Germinal center (tissue), 1 donor: ENCODE measurements at places on chromosomes 1 and 21.

DNA sequence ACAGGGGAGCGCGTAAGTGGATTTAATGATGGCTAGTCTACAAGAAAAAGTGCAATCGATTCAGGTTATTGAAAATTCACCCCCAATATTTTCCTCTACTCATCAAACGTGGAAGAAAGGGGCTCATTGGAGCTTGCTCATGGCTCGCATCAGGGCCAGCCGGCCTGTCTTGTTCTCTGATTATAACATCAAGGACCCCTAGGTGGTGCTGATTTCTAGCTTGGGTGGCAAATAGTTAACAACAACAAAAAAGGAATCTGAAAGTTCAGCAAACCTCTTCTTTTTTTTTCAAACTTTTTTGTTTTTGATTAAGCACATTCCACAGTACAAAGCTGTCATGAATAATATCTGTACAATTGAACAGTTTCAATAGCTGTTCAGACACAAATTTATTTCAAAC lies 35.8 kb upstream of the SOD1 start:
- peak; percentile 33 for DNase-seq

DNA sequence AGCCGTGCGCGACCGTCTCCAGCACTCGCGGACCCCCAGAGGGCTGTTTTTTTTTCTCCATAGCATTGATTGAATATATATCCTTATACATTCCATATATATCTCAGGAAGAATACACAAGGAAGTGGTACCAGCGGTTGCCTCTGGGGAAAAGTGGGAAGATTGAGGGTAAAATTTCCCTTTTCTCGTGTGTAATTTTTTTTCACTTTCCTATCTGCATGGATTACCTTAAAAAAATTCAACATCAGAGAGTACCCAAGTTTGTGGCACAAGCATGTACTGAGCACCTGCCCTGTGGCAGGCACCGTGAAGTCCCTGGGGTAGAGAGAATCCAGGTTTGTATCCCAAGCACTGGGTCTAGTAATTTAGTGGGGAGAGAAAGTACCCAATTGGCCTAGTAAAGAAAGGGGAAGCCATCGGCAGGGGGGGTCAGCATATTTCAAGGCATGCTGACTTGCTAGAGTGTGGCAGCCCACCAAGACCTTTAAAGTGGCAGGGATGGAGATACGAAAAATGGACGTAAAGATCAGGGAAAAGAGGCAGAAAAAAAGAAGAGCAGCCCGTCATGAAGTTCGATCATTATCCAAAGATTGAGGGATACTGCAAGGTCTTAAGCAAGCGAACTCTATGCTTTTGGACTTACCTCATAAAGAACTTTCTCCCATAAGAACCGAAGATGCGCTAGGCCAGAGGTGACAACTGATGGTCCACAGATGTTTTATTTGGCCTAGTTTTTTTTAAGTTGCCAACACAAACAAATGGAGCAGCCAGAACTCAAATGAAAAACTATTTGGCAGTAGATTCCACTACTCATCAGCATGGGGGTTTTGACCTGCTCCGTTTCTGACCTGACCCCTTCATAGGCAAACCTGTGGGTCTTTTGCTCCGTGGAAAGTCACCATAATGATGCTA lies 1.5 kb upstream of the HMGN1 start:
- DNase-seq = no peak

- no peak for DNase-seq
These were observed 24.4 kb upstream of the RGS5 start for GRCh38 chr1:163227126-163227525.

DNA sequence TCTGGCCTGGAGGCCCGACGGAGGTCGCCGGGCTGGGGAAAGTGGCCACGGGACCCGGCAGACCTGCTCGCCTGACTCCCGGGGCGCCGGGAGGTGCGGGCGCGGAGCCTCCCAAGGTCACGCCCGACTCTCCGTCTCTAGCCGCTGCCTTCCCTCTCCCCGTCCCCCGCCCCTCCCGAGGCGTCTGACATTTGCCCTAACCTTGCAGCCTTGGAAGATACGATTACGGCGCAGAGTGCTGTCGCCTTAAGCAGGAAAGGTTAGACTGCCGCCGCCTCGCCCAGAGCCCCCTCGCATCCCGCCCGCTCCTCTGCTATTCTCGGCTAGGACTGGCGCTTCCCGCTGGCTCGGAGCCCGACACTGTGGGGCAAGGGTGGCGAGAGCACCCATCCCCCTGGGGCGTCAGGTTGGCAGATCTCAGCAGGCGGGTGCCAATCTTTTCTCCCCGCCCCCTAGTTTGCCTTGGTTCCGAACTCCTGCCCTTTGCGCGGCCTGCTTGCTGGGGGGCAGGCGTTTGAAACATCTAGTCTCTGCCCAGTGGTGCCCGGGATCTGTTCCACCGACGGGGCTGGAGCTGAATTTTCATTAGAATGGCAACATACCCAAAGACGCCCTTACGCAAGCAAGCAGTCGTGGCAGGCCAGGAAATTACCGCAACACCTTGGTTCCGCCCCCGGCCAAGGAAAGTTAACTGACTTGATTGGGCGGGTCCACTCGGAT lies 835 bp downstream of the PGM1 start:
- DNase-seq = peak; percentile 75

DNA sequence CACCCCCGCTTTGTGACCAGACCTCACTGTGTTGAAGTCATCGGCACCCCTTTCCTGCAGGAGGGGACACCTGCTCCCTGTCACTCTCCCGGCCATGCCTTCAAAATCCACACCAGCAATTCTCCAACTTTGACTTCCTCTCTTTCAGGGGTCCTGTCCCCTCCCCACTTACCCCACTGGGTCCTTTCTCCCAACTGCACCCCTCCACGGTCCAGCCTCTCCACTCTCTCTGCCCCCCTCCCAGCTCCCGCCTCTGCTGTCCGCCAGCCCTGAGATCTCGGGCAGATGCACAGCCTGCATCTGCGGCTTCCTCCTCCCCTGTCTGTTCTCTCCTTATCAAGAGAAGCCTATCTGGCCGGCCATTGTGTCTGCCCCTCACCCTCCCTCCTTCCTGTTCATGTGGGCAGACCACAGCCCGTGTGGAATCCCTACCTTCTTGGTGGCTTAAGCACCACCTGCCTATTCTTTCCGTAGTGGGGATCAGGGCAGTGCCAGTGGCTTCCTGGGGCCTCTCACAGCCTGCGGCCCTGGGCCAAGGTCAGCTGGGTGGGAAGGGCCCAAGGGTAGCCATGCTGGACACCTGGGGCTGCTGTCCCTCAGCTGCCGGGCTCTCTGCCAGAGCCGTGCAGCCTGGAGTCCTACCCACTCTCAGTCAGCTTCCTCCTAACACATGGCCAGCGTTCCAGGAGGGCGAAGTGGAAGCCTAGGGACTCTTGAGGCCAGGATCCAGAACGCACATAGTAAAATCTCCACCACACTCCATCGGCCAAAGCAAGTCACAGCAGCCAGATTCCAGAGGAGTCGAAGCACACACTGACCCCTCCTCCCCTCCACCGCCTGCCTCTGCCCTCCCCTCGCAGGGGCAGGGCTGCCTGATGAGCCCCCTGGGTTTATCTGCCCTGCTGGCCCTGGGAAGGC lies 5.1 kb upstream of the HES4 start:
- DNase-seq = no peak

GRCh38 chr1:163401211-163401610 lies 79.5 kb downstream of the NUF2 start:
- no peak for DNase-seq
